ENCODE measurements at places on chromosomes 16 and 17. TPM values are rescaled to one million over a fixed set of nuclear protein-coding genes. Genes with fewer than 3 reads are reported as not detected.
A peak's percentile ranks its signal among the peaks of the same experiment; 100 is the strongest.

DNA sequence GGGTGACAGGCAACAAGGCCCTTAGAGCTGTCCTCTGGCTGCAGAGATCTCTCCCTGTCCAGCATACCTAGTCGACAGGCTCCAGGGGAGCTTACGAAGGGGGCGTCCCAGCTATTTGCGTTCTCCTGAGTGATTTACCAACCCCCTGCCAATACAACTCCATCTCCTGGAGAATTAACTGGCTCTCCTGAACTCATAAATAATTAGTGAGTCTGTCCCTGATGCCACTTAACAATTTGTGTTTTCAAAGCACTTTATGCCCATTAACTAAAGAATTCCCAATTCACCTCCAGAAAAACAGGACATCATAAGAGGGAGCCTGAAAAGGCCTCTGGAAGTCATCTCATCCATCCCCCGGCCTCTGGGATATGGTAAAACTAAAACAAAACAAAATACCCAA lies 26.7 kb downstream of the SDK2 start:
- H3K36me3 ChIP-seq = no peaks in the 10 kb centered on the region
- no peaks in the 10 kb centered on the region for H3K27me3 ChIP-seq
- DNase-seq = no peak

DNA sequence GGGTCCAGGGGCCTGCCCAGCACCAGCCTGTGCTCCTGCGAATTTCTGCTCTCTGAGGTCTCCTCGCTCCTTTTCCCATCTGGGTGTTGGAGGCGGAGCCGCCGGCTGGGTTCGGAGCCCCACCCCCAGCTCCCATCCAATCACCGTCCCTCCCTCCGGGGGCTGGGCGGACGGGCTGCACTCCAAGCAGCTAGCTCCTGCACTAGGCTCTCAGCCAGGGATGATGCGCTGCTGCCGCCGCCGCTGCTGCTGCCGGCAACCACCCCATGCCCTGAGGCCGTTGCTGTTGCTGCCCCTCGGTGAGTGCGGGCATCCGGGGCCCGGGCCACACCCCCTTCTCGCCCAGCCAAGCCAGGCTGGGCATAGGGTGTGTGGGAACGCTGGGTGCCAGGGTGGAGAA lies at the start of gene NRN1L:
Gene NRN1L (plus strand): TSS at position 202 of the 400 bp plus-strand sequence. CDS start 19 bp downstream, at position 221.
- H3K27ac ChIP-seq = no peak within 1 kb of the TSS
- DNase-seq = peak; percentile 84
- H3K4me1 ChIP-seq = peaks cover 4% of the 10 kb centered on the region
- H3K36me3 ChIP-seq = peaks cover 29% of the 10 kb centered on the region
- H3K27me3 ChIP-seq = no peaks in the 10 kb centered on the region

Gene ABCA3
- 66.7 TPM for total RNA-seq

Gene DNAH17
- total RNA-seq = 0.24 TPM

- DNase-seq = peak; percentile 81
- H3K36me3 ChIP-seq = no peaks in the 10 kb centered on the region
- peak overlapping the region; percentile 84 for H3K27ac ChIP-seq
- H3K4me3 ChIP-seq = no peak overlapping the region
- no peaks in the 10 kb centered on the region for H3K27me3 ChIP-seq
Measured at GRCh38 chr16:87966685-87967185, 15.5 kb downstream of the BANP start.

DNA sequence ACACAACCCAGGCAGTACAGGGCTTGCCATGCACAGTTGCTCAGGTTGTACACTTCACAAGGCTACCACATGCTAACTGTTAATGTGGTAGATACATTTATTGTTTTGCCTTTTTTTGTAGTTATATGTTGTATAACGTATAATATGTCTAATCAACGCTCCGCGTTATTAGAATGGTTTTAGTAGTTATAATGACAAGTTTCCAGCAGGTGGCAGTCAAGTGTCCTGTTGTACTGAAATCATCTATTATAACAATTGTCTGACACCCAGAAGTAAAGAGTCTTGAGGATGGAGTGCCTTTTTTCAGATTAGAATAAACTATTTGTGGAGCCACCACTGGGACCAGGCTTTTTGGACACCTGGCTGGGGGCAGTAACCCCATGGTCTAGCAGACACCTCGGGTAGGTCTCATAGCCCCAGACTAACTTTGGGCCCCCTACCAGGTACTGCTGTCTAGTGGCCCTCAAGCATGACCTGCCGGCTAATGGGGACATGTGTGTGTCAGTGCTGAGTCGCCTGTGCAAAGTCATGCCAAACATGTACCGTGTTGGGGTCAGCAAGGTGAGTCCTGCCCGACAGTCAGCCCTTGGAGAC lies 32.8 kb downstream of the MYO15A start:
- H3K4me3 ChIP-seq = no peak overlapping the region
- no peaks in the 10 kb centered on the region for H3K36me3 ChIP-seq
- no peaks in the 10 kb centered on the region for H3K27me3 ChIP-seq
- peak; percentile 22 for DNase-seq

DNA sequence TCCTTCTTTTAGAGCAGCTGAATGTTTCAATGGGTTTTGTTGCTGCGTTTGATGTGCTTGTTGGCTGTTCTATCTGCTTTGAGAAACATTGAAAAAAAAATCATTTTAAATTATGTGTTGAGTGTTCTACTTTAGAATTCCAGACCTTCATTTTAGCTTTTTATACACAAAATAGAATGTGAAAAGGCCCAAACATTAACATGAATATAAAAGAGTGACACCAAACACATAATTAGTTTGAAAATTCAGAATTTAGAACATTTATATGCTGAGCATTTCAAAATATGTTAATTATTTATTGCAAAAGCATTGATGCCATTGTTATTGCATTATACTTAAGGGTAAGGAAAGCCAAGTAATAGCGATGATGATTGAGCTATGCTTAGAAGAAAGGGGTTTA lies 2.9 kb downstream of the NFAT5 start:
- no peak overlapping the region for H3K4me3 ChIP-seq
- H3K36me3 ChIP-seq = no peaks in the 10 kb centered on the region
- H3K27ac ChIP-seq = no peak overlapping the region
- peaks cover 40% of the 10 kb centered on the region for H3K4me1 ChIP-seq
- no peak for DNase-seq
- no peaks in the 10 kb centered on the region for H3K27me3 ChIP-seq

GRCh38 chr17:61131585-61131984 lies 268.1 kb upstream of the TBX2 start:
- H3K4me1 ChIP-seq = peaks cover 12% of the 10 kb centered on the region
- no peaks in the 10 kb centered on the region for H3K36me3 ChIP-seq
- H3K4me3 ChIP-seq = no peak overlapping the region
- no peak for DNase-seq

GRCh38 chr16:49280105-49280741 lies 1.4 kb downstream of the CBLN1 start:
- peaks cover 52% of the 10 kb centered on the region for H3K4me1 ChIP-seq
- peak; percentile 26 for DNase-seq
- no peak overlapping the region for H3K27ac ChIP-seq

DNA sequence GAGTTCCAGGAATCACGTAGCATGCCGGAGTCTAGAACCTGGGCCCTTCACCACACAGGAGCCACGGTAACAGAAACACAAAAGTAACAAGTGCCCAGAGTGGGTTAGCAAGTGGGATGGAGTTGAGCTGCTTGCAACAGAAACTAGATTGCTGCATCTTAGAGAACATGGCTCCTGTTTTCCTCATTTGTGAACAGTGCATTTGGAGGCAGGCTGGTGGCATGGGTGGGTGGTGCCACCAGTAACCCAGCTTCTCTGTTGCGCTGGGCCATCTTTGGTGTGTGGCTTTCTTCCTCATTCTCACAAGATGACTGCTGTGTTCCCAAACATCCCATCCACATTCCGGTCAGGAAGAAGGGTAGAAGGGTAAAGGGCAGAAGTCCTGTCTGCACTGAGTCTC lies 95.5 kb downstream of the KATNIP start:
- no peaks in the 10 kb centered on the region for H3K4me1 ChIP-seq
- H3K4me3 ChIP-seq = no peak overlapping the region
- no peak overlapping the region for H3K27ac ChIP-seq
- H3K36me3 ChIP-seq = no peaks in the 10 kb centered on the region
- no peaks in the 10 kb centered on the region for H3K27me3 ChIP-seq
- DNase-seq = no peak

- no peaks in the 10 kb centered on the region for H3K27me3 ChIP-seq
- no peaks in the 10 kb centered on the region for H3K36me3 ChIP-seq
- peaks cover under 1% of the 10 kb centered on the region for H3K4me1 ChIP-seq
- no peak overlapping the region for H3K27ac ChIP-seq
Measured at GRCh38 chr16:29736112-29736511, 9.7 kb downstream of the C16orf54 start.

DNA sequence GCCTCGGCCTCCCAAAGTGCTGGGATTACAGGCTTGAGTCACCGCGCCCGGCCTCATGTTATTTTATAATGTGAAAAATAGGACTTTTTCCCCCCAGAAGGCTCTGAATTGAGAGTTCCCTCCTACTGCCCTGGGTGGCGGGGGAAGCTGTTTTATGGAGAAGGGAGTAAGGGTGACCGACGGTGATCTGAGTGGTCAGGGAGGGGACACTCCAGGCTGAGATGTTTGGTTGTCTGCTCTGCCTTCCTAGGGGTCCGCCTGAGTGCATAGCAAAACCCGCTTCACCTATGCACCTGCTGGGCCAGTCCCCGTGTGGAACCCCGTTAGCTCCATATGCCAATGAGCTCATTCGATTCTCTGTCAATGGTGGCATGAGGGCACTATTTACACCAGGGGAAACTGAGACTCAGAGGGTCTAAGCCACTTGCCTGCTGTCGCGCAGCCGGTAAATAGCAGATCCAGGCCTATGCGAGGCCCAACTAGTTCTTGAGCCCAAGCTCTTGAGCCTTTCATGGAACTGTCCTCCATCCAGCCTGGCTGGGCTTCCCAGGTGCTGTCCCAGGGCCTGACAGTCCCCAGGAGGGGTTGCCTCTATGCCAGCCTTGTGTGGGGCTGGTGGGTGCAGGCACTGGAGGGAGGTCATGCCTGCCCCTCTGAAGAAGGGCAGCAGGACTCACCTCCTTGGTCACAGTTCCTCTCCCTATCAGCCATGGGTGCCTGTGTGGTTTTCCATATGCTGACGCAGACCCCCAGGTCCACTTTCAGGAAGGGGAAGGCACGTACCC lies 1.7 kb upstream of the GJD3 start:
- peaks cover 12% of the 10 kb centered on the region for H3K4me1 ChIP-seq
- H3K27ac ChIP-seq = no peak overlapping the region
- H3K27me3 ChIP-seq = no peaks in the 10 kb centered on the region
- no peaks in the 10 kb centered on the region for H3K36me3 ChIP-seq

GRCh38 chr17:39916918-39917317 lies 1.5 kb downstream of the GSDMB start:
- no peaks in the 10 kb centered on the region for H3K4me1 ChIP-seq
- no peaks in the 10 kb centered on the region for H3K27me3 ChIP-seq
- DNase-seq = no peak
- H3K27ac ChIP-seq = no peak overlapping the region

Gene FBXO39
- 1.1 TPM for total RNA-seq

GRCh38 chr16:57684626-57685358 lies 9.8 kb upstream of the DRC7 start:
- H3K4me3 ChIP-seq = no peak overlapping the region
- no peaks in the 10 kb centered on the region for H3K36me3 ChIP-seq
- no peak for DNase-seq
- H3K27ac ChIP-seq = no peak overlapping the region
- H3K27me3 ChIP-seq = no peaks in the 10 kb centered on the region

Gene NOG
- 1.1 TPM for total RNA-seq

Gene CCDC154
- 1.6 TPM for total RNA-seq

DNA sequence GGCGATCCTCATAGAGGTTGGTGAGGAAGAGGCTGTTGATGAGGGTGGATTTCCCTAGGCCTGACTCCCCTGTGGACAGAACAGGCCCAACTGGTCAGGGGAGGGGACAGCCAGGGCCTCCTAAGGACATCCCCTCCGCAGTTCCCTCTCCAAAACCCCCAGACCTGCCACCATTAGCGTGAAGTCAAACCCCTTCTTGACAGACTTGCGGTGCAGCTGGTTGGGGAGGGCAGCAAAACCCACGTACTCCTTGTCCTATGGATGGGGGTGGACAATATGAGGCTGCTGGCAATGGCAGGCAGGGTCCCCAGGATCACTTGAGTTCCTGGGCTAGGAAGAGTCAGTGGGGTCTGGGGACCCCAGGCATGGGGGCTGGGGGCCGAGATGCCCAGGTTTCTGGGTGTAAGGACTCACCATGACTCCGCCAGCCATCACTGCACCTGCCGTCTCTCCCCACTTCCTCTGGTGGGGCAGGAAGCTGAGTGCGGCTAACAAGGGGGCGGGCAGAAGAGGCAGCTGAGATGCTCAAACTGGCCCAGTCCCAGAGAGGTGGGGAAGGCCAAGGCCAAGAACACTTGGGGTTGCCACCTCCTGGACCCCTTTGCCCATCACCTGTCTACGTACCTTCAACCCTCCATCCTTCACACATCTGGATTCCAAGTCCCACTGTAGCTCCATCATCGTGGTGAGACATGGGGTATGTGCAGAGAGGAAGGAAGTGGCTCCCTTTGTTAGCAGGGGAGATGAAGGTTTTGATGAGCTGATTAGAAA lies at the start of gene SEPTIN1:
Gene SEPTIN1 (minus strand): TSS at position 451 of the 771 bp plus-strand sequence. CDS start 19 bp downstream, at position 432.
- no peak within 1 kb of the TSS for H3K27ac ChIP-seq
- no peak within 1 kb of the TSS for H3K4me3 ChIP-seq
- no peaks in the 10 kb centered on the region for H3K36me3 ChIP-seq
- H3K27me3 ChIP-seq = no peaks in the 10 kb centered on the region

Gene USP43
- 3.6 TPM for total RNA-seq

DNA sequence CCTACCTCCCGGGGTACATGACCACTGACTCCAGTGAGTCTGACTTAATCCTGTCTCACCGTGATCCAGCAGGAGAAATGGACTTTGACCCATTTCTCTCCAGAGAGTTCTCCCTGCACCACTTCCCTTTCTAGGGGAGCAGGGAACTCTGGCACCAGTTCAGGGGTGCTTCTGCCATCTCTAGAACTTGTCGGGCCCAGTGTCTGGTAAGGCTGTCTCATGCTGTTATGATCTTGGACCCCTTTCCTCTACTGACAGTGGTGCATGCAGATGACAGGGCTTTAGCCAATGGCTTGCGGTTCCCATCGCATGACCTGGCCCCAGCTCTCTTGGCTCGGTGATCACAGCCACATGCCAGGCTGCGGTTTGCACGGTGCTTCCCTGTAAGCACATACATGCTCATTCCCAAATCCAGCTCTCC lies 62.0 kb downstream of the SLC39A11 start:
- peaks cover 6% of the 10 kb centered on the region for H3K4me1 ChIP-seq
- H3K27me3 ChIP-seq = no peaks in the 10 kb centered on the region
- no peak for DNase-seq
- no peak overlapping the region for H3K4me3 ChIP-seq

Gene NPIPB2
- 9.6 TPM for total RNA-seq

DNA sequence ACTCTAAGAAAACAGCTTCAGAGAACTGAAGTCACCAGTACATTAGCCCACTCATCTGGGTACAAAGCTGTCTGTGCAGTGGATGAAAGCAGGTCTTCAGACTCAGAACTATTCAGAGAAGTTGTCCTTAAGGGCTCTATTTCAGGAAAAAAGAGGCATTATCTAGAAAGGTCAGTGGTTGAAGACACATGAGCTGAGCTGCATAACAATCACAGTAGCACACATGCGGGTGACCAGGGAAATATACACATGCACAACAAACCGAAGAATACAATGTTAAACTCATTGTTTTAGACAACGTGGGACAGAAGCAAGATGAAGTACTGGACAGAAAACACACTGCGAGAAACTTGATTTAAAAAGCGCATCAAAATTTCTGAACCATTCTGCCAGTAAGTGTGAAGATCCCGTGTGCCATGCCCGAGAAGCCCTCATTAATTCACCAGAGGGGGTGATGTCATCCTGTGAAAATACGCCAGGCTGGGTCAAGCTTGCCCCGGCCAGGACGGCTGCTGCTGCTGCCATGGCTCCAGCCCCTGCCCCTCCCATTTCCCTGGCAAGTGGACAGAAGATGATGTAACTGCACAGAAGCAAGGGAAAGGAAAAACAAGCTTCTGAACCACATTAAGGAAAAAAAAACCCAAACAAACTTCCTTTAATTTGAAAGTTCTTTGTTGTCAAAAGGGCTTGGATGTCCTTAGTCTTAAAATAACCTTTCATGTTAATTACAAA lies 10.1 kb downstream of the DYNC1LI2 start:
- peak; percentile 95 for DNase-seq
- peaks cover 33% of the 10 kb centered on the region for H3K4me1 ChIP-seq
- H3K36me3 ChIP-seq = peaks cover 16% of the 10 kb centered on the region
- peak overlapping the region; percentile 77 for H3K27ac ChIP-seq
- H3K4me3 ChIP-seq = no peak overlapping the region
